ENCODE measurements at places on chromosomes 1 and 21.

GRCh38 chr1:47477595-47478080, 39.8 kb downstream of the FOXD2 start:
- DNase-seq = no peak

DNA sequence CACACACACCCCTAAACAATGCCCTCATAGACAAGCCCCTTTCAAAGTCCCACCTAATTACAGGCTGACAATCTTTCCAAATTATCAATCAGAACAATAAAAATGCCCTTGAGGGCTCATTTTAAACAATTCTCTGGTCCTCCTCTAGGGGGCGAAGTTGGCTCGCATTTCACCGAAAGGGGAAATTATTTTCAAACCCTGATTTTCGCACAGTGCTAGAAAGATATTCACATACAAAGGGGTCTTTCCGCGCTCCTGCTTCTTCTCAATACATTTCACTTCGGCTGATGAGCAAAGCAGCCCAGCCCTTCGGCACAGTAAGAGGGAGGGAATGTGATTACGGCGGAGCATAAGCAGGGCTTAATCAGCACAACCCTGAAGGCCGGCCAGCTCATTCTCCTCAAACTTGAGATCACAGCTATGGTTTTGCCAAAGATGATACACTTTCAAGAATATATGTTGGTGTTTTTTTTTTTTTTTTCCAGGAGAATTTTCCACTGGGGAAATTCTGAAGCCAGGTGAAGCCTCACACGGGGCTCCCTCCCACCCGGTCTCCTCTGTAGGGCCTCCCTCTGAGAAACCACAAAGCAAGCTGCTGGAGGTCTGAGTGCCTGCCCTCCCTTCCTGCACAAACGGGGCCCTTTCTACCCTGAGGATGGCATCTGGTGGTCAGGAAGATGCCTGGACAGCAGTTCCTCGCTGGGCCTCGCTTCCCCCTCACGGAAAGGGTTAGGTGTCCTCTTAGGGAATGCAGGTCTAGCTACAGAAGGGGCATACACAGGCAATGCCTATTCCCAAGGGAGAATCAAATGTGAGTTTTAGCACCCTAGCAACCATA, 66.9 kb downstream of the GNG12 start:
- peak; percentile 56 for DNase-seq

- no peak for DNase-seq
Observed at GRCh38 chr21:31164713-31165694, 126.7 kb upstream of the KRTAP19-8 start.

GRCh38 chr1:27027575-27028250, 15.1 kb upstream of the TENT5B start:
- DNase-seq = no peak

GRCh38 chr1:229186373-229187056, 84.4 kb upstream of the RAB4A start:
- no peak for DNase-seq

DNA sequence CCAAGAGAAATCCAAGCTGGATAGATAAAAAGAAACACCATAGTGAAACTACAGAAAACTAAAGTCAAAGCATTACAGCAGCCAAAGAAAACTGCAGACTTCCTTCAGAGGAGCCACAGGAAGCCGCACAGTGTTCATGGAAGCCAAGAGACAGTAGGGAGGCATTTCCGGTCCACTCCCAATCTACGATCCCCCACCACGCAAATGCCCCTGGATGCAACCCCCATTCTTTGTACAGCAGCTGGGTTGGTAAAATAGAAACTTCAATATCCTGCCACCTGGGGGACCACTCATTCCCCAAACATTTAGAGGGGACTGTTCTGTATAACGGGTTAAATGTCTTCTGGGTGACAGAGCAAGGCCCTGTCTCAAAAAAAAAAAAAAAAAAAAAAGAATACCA, 43.9 kb upstream of the TSPEAR start:
- DNase-seq = no peak

DNA sequence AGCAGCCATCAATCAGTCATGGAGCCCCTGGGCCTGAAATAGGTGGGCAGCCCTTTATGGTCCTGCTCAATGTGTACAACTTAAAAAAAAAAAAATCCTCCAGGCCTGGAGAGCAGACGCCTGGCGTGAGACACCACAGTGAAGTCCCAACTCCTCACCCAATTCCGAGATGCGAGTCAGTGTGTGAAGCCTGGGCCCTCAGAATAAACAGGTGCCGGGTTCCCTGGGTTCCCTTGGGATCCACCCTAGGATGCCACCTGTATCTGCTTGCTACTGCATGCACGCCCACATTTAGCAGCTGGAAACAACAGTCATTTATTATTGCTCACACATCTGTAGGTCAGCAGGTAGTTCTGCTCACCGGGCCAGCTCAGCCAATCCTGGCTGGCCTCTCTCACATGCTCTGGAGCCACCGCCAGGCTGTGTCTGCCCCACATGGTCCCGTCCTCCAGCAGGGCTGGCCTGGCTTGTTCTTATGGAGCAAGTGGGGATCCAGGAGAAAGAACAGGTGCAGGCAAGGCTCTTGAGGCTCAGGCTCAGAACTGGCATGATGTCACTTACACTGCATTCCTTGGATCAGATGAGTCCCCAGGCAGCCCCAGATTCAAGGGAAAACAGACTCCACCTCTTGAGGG, 172.7 kb downstream of the NPHP4 start:
- peak; percentile 64 for DNase-seq

DNA sequence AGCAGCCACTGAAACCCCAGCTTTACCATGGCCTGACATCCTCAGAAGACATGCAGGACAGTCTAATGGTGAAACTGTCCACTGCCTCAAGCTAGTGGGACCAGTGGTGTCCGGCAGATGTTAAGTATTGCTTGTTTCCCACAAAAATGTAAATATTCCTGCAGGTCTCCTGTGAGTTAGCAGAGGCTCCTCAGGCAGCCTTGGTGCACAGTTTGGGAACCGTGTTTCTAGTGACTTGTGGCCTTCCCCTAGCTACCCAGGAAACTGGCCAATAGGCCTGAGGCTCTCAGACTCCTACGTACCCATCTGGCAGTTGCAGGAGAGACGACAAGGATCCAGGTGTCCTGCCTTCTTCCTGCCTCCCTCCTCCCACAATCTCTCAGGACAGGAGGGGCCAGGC, 142.4 kb downstream of the CAMTA1 start:
- DNase-seq = no peak

GRCh38 chr21:25984538-25984937, 186.0 kb downstream of the APP start:
- no peak for DNase-seq

DNA sequence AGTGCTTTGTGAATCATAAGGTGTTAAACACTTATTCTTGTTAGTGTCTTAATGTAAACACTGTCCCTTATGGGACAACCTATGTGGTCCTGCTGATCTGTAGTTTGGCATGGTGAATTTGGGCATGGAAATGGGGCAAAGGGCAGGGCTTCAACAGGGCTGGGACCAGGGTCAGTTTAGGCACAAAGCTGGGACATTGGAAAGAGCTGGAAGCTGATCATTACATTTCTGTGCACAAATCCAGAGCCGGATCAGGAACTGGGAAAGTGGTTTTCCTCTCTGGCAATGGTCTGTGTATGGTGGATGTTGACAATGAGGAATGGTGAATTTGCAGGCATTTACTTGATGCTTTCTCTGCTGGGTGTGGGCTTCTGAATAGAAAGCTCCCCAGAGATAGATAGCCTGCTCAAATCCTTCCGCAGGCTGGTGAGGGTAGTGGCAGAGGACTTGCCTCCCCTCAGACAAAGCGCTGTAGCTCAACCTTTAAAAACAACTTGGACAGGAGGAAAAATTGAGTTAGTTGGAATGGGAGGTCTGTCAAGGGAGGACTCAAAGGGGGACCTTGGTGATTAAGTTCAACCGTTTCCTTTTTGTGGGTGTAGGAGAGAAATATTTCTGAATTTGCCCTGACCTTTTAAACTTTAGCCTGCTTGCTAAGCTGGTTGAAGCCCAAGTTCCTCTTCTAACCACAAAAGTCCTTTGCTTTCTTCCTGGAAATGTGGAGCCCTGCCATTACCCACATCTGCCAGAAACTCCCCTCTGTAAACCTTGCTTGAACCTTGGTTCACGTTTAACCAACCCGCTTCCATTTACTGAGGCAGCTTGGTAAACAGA, 35.3 kb downstream of the HLX start:
- no peak for DNase-seq

- no peak for DNase-seq
Observed at GRCh38 chr1:56265216-56265615, 314.1 kb downstream of the PLPP3 start.

GRCh38 chr1:90834886-90835660, 118.0 kb upstream of the BARHL2 start:
- no peak for DNase-seq

DNA sequence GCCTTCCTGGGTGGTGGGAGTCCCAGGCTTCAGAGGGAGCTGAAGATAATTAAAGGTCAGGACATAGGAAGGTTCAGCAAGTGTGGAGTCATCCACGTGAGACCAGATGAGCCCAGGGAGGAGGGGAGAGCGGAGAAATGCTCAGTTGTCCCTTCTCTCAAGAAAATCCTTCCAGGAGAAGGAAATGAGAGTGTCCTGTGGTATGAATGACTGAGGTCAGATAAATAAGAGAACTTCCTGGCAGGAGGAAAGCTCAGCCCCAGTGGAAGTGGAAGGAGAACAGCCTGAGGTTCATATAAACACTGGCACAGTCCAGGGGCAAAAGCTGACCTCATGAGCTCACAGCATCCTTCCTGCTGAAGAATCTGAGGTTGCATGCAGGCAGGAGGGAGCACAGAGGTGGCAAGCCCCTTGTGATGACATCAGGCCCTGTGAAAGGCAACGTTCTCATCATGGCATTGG, 97.6 kb downstream of the NAV1 start:
- DNase-seq = no peak

DNA sequence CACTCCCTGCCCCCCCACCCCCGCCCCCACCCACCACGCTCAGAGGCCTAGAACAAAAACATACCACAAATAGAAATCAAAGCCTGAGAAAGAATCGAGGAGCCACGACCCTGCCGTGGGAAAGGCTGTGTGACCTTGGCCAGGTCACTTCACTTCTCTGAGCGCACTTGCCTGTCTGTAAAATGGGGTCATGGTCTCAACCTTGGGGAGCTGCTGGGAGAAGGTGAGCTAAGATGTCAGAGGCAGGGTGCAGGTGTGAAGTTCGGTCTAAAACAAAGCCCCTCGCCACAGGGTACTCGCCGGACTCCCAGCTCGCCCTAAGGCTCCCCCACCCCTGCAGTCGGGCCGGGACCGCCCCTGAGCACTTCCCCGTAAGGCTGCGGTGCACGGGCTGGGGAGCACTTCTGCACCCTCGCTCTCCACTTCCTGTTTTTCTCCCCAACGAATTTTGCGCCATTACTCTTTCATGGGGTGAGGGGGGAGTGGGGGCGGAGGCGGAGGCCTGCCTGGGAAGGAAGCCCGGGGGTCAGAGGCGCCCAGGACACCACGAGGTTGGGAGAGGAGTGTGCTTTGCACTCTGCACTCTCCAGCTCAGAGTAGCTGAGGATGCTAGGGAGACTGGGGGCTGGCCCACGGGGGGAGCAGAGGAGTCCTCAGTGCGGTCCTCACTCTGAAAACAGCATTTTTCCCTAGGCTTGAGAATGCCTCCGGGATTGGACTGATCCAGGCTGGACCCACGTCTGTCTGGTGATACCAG, 21.9 kb upstream of the PIK3CD start:
- DNase-seq = no peak

GRCh38 chr1:9451081-9451480, 88.2 kb upstream of the SLC25A33 start:
- no peak for DNase-seq

GRCh38 chr21:34499116-34499515, 12.9 kb downstream of the KCNE1 start:
- DNase-seq = no peak

DNA sequence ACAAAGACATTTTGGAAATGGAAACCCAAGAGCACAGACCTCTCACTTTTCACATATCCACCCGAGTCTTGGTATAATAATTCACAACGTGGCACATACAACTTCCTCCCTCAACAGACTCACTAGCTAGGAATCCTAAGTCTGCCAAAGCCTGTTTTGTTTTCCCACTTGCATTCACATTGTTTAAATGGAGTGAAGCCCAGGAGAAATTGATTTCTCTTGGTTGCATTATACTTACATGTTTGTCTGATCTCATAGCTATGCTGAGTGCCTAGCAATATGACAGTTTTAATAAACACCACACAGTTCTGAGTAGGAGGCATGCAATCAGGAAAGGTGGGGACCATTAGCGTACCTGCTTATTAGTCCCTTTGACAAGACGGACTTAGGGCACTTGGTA, 348.6 kb upstream of the ADGRL4 start:
- no peak for DNase-seq

DNA sequence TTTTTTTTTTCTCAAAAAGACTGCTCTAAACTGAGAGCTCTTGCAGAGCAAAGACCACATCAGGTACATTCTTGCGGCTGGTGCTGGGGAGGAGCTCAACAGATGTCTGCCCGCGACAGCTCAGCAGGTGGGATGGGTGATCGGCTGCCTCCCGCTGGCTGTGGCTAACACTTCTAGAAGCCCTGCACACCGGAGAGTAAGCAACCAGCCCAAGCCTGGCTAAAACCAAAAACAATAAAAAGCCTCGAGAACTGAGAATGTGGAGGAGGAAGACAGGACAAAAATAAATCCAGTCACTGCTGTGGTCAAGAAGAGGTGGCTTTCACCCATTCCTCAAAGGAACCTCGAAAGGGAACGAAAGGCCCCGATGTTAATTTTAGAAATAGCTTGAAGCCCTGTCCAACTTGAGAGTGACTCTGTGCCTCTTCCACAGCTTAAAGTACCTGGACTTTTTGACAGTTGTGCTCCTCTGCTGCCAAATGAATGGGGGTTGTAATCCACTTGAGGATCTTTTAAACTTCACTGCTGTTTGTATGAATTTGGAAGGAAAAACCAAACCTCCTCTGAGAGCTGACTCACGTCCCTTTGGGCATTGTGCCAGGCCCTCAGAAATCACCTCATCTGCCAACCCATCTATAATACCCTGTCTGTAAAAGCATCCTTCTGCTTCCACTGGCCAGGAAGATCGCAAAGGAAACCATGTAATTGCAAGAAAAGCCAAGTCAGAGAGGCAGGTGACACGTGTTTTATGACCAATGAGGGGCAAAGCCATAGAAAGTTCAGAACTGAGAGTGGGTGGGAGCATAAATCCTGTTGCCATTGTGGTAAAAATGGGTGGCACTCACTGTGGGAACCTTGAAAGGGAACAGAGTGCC, 78.6 kb downstream of the KCNN3 start:
- DNase-seq = peak; percentile 89

DNA sequence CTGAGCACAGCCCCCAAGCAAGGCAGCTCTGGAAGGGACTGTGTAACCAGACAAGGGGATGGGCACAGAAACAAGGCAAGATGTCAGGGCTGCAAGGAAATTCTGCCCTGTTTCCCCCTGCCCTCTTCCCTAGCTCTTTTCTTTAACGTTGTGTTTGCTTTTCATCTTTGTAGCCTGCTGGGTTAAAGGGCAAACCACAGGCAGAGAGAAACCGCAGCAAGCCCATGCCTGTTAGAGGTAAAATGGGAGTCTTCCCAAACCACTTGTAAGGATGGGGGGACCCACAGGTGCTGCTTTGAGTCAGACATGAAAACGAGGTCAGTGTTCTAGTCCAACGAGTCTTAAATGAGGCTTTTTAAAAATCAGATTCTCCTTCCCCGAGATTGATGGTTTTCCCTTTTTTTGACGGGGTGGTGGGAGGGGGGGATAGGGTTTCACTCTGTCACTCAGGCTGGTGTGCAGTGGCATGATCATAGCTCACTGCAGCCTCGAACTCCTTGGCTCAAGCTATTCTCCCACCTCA, 13.3 kb downstream of the TGFBR3 start:
- no peak for DNase-seq
